ENCODE measurements at places on chromosomes 12 and 14.

DNA sequence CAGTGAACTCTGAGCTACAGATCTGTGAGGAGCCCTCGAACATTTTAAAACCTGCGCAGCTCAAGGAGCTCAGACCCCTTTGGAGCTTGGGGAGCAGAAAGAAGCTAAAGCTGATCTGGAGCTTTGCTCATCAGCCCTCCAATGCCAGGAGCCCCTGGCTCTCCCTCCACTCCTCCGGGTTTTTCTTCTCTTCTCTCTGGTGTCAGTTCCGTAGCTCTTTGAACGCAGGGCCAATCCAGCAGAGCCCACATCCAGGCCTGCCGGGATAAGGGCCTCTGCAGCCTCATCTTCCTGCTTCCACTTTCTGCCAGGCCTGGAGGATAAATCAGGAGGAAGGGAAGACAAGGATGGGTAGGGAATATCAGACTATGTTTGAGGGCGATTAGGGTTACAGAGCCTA is 6.0 kb downstream of the HOXC4 start:
- no peak for DNase-seq

DNA sequence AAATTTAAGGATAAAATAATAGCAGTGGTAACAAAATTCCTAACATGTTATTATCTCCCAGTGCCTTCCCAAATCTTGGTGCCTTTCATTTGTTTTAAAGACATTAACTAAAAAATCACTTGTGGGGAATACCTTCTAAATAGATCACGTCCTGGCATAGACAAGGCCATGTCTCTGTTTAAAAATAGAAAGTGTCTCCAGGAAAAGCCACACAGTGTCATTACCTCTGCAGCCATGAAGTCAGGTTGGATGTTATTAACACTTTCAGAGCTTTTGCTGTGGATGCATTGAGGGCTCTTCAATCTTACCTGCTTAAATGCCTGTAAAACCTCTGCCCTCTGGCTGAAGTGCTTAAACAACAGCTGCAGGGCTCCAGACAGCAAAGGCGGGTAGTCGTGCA is 211.1 kb downstream of the ITPR2 start:
- no peak for DNase-seq

DNA sequence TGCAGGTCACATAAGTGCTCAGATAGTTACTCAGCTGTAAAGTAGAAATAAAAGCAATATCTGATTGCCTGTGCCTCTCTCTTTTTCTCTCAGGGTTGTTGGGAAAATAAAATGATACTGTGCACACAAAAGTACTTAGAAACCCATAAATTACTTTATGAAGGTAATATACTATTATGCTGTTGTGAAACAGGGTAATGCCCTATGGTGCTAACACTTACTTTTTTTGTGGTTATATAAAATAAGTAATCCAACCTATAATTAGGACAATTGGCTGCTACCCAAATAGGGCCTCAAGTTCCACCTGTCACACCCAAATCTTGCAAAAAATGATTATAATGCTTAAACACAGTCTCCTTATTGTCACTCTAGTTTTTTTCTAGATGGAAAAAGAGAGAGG is 50.6 kb downstream of the DAAM1 start:
- no peak for DNase-seq

- no peak for DNase-seq
These were observed 10.2 kb downstream of the EP400 start for GRCh38 chr12:131959641-131960589.

- DNase-seq = peak; percentile 4
These were observed 117.5 kb downstream of the ANO2 start for GRCh38 chr12:5827591-5827990.

GRCh38 chr12:43226151-43226550 is 325.9 kb downstream of the ADAMTS20 start:
- DNase-seq = no peak

GRCh38 chr12:43370263-43370662 is 181.7 kb downstream of the ADAMTS20 start:
- DNase-seq = peak; percentile 3

DNA sequence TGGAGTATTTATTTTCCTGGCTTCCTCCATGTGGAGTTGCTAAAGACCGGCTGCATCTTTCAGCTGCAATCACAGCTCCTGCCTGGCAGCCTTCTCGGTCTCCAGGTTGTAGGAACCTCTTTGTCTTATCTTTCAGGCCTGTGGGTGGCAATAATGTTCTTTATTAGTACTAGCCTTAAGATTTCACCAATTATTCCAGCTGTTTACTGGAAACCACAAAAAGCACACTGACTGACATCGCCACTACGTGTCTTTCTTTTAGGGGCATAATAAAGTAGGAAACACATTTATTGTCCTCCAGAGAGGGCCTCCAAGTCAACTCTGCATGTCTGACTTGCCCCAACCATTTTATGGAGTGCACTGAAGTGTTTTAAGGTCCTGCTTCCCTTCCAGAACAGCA is 1116.5 kb upstream of the TMEM132C start:
- peak; percentile 63 for DNase-seq

DNA sequence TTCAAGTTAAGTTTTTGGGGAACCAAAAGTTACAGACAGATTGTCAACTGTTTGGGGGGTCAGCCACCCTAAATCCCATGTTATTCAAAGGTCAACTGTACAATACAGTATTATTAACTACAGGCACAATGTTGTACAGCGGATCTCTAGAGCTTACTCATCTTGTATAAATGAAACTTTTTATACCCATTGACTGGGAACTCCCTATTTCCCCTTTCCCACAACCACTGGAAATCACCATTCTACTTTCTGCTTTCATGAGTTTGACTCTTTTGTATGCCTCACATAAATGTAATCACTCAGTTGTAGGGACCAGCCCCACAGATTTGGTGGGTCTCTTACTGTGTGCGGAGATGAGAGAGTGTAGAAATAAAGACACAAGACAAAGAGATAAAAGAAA is 57.8 kb downstream of the SLCO1B3 start:
- DNase-seq = no peak

DNA sequence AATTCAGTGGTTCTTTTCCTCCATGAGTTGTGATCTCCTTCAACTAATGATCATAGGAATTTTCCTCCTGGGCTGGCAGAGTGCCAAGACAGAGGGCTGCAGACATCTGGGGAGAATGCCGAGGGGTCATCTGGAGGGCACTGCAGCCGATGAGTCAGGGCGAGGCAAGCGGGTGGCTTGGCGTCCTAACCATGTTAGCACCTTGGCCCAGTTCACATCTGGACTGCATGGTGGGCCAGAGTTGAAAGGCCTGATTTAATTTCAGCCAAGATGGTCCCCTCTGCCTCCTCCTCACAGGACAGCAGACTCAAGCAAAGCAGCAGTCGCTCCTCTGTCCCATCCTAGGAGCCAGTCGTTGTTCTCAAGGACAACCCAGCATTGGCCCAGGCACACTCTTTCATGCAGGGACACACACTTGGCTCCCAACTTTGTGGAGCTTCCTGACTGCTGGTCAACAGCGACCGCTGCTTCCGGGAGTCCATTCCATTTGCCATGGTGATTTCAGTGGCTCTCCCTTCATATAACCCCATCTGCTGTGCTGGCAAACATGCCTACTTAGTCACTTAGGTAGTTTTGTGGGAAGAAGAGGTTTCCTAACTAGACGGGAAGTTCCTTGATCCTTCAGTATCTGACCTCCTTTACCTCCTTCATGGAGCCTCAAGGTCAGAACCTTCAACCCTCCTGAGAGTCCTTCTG is 161.8 kb downstream of the TTC8 start:
- DNase-seq = no peak

DNA sequence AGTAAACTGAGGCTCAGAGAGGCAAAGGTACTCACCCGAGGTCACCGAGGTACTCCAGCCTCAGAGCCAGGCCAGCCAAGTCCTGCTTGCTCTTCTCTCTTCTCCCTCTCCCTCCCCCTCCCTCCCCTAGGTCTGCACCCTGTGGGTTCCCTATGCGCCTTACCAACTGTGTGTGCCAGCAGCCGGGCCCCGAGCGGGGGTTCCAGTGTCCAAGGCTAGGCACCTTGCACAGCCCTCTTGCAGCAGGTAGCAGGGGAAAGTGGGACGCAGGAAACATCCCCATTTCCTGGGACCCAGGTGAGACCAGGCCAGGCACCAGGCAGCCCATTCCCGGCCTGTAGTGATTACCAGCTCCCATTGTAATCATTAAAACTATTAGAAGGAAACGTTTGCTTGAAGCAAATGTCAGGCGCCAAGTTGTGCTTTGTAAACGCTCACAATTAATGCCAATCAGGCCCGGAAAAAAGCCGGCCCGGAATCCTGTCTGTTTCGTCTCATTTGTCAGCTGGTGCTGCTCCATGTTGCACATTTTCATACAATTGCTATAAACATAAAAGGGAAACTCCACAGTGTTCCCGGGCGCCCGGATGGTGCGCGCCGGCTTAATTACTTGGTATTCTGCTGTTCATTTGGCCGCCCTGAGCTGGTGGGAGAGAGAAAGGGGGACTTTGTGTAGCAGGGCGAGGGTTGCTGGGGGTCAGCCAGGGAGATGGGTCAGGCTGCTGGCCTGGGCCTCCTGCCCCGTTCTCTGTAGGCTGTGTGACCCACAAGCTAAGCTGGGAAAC is 11.9 kb downstream of the FAM222A start:
- DNase-seq = no peak

- DNase-seq = no peak
These were observed 122.7 kb downstream of the KICS2 start for GRCh38 chr12:64099397-64099796.

DNA sequence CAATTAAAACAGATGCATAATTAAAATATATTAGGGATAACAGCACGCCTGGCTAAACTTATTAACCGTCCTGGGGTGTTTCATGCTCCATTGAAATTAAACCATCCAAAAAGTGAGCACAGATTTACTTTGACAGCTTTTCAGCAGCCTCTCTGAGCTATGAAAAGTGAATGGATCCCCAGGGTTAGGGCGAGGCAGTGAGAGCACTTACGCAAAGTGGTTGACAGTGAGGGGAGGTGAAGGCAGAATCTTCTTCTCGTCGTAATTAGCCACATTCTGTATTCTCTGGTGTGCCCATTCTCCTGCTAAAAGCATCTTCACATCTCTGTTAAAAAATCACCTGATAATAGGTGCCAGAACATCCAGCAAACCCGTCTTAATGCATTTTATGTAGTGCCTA is 1.9 kb downstream of the TMTC2 start:
- DNase-seq = peak; percentile 20

- no peak for DNase-seq
These were observed 1.2 kb downstream of the MMP17 start for GRCh38 chr12:131829356-131829747.

GRCh38 chr14:23557521-23557920 is 1.4 kb downstream of the THTPA start:
- DNase-seq = no peak

DNA sequence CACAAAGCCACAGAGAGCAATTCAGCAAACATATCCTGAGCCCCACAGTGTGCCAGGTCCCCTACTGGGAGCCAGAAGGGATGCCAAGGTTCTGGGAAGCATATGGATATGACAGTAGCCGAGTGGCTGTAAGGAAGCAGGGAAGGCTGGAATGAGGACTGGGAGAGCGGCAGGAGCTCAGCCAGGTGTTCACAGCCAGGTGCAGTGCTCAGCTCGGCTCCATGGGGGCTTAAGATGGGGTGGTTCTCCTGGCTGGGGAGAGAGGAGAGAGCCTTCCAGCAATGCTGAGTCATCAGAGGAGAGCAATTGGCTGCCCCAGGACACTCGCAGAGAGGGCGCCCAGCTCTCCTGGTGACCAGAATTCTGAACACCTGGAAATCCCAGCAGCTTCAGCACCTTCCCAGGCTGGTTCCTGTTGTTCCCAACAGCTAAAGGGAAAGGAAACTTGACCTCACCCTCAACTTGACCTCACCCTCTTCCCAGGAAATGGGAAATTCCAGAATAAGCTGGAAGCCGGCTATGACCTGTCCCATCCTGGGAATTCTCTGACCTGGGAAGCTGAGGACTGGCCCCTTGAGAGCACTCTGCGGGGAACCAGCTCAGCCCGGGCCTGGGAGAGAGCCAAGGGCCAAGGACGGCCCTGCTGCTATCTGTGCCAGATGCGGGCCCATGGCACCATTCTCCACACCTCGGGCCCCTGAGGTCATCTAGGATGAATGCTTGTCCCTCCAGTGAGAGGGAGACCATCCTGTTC is 34.6 kb downstream of the SLC6A12 start:
- DNase-seq = peak; percentile 29

DNA sequence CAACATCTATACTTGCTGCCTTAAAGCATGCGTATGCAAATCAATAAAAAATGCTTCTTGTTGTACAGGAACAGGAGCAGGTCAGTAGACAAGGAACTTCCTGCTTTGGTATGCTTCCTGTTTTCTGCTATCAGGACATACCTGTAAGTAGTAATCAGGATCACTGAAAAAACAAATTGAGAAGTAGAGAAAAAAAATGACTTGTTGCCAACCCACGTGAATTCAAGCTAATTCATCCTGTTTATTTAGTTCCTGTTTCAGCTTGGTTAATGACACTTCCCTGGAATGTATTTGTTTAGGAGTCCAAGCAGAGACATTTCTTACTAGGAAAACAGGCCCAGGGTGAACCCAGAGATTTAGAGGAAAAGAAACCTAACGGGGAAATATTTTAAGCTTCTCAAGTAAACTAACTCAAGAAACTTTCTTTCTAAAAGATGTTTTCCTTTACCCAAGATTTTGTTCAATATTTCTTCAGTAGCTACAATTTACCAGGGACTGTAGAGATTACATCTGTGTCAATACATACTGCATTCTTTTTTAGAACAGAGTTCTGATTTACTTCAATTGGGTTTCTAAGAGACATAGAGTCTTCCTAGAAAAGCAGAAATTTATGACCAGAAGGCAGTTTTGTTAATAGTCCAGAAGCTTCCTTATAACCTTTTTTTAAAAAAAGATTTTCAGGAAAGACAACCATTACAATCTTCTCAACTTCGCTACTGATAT is 124.2 kb downstream of the PAWR start:
- DNase-seq = no peak

DNA sequence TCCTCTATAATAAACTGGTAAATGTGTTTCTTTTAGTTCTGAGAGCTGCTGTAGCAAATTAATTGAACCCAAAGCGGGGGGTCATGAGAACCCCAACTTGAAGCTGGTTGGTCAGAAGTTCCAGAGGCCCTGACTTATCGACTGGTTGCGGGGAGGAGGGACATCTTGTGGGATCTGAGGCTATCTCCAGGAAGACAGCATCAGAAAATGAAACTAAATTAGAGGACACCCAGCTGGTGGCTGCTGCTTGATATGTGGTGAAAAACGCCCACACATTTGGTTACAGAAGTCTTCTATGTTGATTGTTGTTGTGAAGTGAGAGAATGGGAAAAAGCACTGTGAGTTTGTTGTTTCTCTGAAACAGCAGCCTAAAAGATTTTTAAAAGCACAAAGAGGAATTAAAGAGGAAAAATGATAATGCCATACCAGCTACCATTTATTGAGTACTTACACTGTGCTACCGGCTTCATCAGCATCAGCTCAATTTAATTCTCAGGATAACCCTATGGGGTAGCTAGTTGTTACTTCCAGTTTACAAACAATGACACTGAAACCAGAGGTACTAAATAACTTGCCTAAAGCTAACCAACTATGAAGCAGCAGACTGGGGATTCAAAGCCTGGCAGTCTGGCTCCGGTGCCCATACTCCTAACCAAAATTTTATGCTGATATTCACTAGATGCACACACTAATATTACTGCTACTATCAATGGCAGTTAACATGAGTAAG is 24.3 kb downstream of the DDX24 start:
- no peak for DNase-seq

GRCh38 chr12:53466640-53467039 is 14.7 kb downstream of the PCBP2 start:
- DNase-seq = no peak

- DNase-seq = no peak
These were observed 56.6 kb downstream of the CALM1 start for GRCh38 chr14:90453401-90453951.

Measured in A673 (cell line).